Activated CD8-positive, alpha-beta T cell treated with anti-CD3 and anti-CD28 coated beads, Interleukin-2, amount 10 ng/mL, durations not matched to agents 7 days and 5 days (primary cell): ENCODE measurements at places on chromosomes 1 and 21.

DNA sequence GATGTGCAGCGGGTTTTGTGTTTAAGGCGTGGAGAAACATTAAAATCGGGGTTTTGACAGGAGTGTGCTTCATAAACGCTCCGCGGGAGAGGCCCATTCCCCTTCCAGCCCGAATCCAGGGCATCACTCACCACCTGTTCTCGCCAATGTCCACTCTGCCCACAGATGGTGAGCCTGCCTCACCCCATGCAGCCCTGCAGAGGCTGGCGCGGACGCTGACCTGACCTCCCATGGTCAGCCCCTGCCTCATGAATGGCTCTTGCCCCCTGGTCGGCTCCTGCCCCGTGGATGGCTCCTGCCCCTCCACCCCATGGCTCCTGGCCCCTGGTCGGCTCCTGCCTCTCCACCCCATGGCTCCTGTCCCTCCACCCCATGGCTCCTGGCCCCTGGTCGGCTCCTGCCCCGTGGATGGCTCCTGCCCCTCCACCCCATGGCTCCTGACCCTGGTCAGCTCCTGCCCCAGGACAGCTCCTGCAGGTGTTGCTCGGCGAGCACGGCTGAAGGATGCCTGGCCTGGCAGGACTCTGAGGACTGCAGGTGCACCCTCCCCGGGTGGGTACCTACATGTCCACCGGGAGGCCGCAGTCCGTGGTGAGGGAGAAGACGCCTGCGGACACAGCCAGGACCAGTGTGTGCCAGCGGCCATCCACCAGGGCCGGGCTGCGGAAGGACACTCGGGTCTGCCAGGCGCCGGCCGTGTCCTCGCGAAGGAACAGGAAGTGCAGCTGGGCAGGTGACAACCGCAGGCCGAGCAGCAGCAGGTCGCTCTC, 6.7 kb downstream of the KRTAP10-1 start:
- peaks cover 3% of the 10 kb centered on the region for H3K27me3 ChIP-seq
- H3K4me3 ChIP-seq: no peak overlapping the region
- no peak for DNase-seq
- H3K27ac ChIP-seq: no peak overlapping the region
- no peaks in the 10 kb centered on the region for H3K36me3 ChIP-seq

- DNase-seq: no peak
- H3K4me3 ChIP-seq: no peak overlapping the region
- no peak overlapping the region for H3K27ac ChIP-seq
Measured at GRCh38 chr1:211495584-211495983, 3.6 kb upstream of the RD3 start.

DNA sequence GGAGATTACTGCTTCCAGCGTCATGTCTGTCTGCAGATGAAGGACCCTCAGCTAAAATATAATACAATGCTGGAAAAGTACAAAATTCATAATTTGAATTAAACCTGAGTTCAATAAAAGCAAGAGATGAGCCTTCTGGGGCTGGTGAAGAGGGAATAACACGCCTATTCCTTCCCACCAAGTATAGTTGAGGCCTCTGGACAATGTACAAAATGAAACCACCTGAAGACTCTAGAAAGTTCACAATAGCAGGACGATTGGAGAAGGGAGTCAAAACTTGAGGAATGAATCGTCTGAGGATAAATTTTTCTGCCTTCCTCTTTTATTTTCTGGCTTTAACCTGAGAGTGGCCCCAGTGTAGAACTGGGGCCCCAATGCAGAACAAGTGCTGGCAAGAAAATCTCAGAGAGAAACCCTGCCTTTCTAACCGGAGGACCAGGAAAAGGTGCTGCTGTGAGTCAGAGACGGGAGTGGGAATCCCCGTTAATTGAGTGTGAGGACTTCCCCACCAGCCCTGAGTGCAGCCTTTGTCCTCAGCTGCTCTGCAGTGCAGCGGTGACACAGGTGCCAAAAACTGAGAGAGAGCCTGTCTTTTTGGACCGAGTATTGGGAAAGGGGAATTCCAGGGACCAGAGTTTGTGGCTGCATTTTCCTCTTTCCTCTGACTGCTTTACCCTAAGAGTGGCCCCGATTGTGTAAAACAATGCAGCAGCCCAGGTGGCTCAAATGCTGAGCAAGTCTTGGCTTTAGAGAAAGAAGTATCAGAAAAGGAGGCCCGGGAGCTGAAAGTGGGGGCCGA, 264.9 kb downstream of the DYRK1A start:
- H3K4me3 ChIP-seq: no peak overlapping the region
- H3K4me1 ChIP-seq: no peaks in the 10 kb centered on the region
- DNase-seq: no peak
- H3K36me3 ChIP-seq: no peaks in the 10 kb centered on the region
- no peak overlapping the region for H3K27ac ChIP-seq

GRCh38 chr21:44349847-44350772, 3.3 kb upstream of the TRPM2 start:
- H3K4me3 ChIP-seq: no peak overlapping the region
- peaks cover 24% of the 10 kb centered on the region for H3K36me3 ChIP-seq
- H3K27ac ChIP-seq: no peak overlapping the region
- peaks cover 19% of the 10 kb centered on the region for H3K27me3 ChIP-seq

DNA sequence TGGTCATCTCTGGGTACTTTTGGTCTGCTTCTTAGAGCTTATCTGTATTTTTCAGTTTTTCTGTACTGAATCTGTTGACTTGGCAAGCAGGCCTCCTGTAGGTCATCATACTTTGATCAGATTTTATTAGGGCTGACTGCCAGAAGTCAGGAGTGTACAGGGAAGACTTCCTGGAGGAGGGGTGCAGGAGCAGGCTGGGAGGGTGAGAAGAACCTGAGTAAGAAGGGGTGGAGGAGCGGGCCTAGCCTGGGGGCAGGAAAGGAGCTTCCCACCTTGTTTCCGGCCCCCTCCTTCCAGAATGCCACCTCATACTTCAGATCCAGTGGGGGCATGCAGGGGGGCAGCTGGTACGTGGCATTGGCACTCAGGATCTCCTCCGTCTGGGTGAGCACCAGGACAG, 18.3 kb upstream of the IL22RA1 start:
- H3K27ac ChIP-seq: no peak overlapping the region
- peaks cover 4% of the 10 kb centered on the region for H3K4me1 ChIP-seq
- no peak for DNase-seq
- H3K27me3 ChIP-seq: no peaks in the 10 kb centered on the region
- H3K36me3 ChIP-seq: peaks cover 2% of the 10 kb centered on the region
- H3K4me3 ChIP-seq: no peak overlapping the region

DNA sequence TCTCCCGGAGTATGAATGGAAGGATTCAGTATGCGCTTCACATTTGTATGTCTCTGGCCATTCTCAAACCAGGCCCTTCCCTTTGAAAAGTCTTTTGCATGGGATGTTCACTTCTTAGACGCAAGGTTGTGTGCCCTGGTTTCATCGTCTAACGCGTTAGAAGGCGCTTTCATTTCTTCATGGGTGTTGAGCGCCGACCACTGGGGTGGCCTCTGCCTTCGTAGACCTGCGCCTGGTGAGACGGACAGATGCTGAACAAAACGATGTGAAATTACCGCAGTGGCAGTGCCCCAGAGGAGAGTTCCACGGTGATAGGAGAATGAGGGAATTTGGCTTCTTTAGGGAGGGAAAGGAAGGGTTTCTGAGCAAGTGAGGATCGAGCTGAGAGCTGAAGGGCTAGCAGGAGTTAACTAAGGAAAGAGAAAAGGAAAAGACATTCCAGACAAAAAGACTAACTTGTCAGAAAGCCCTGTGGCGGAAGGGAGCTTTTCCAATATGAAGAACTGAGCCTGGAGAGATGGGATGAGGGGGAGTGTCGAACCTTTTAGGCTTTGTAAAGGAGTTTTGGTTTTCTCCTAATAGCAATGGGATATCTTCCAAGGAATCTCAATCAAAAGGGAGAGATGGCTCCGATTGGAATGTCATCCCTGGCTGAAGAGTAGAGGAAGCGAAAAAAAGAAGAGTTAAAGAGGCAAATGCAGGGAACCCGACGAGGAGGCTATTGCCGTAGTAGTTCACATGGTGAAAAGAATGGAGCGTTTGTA, 951 bp downstream of the GGPS1 start:
- DNase-seq: peak; percentile 75
- H3K27me3 ChIP-seq: no peaks in the 10 kb centered on the region
- peaks cover 35% of the 10 kb centered on the region for H3K36me3 ChIP-seq
- peaks cover 20% of the 10 kb centered on the region for H3K4me1 ChIP-seq

- no peaks in the 10 kb centered on the region for H3K27me3 ChIP-seq
- peaks cover 85% of the 10 kb centered on the region for H3K4me1 ChIP-seq
Measured at GRCh38 chr1:155011437-155012025, 8.9 kb downstream of the ZBTB7B start.

DNA sequence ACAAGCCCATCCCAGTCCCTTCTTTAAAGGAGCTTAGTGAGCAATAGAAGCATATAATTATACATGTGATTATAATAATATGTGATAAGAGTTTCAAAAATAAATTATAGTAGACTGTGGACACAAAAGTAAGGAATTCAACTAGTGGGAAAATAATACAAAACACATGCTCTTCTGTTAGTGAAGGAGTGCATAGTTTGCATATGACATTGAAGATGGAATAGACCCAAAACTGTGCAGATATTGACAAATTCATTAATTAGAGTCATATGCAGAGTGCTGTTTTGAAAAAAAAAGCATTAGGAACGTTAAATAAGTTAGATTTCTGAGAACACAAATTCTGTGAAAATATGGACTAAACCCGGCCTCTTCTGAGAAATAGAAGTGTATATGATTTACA, 278.8 kb downstream of the ASTN1 start:
- no peaks in the 10 kb centered on the region for H3K36me3 ChIP-seq
- no peak overlapping the region for H3K27ac ChIP-seq
- H3K4me1 ChIP-seq: no peaks in the 10 kb centered on the region
- no peaks in the 10 kb centered on the region for H3K27me3 ChIP-seq
- H3K4me3 ChIP-seq: no peak overlapping the region
- DNase-seq: no peak

GRCh38 chr21:37264808-37265207, 2.3 kb downstream of the VPS26C start:
- H3K27me3 ChIP-seq: no peaks in the 10 kb centered on the region
- peak overlapping the region; percentile 39 for H3K4me3 ChIP-seq
- DNase-seq: no peak
- peaks cover 57% of the 10 kb centered on the region for H3K4me1 ChIP-seq
- peaks cover 55% of the 10 kb centered on the region for H3K36me3 ChIP-seq
- peak overlapping the region; percentile 53 for H3K27ac ChIP-seq

- H3K36me3 ChIP-seq: no peaks in the 10 kb centered on the region
- no peak for DNase-seq
- peaks cover 5% of the 10 kb centered on the region for H3K4me1 ChIP-seq
- no peak overlapping the region for H3K27ac ChIP-seq
Measured at GRCh38 chr1:244256086-244256676, 195.5 kb downstream of the ADSS2 start.

DNA sequence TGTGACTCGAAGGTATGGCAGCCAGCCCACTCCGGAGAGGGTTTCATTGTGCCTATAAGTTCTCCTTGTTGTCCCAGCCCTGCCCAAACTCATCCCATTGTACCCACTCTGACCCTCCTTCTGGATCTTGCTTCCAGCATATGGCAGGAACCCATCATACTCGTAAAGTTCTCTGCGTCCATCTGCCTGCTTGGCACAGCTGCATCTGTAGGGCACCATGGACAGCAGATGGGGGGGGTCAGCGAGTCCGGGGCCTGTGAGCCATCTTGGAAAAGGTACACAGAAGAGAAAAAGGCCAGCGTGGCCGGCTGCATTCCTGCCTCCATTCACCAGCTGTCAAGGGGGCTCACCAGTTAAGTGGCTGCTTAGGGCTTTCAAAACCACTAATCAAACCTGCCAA, 94.9 kb upstream of the IGSF21 start:
- H3K27me3 ChIP-seq: peaks cover 2% of the 10 kb centered on the region
- no peak overlapping the region for H3K27ac ChIP-seq

GRCh38 chr1:200899015-200899386, 4.3 kb downstream of the INAVA start:
- DNase-seq: no peak
- H3K36me3 ChIP-seq: no peaks in the 10 kb centered on the region
- peaks cover 30% of the 10 kb centered on the region for H3K27me3 ChIP-seq
- H3K4me3 ChIP-seq: no peak overlapping the region
- no peaks in the 10 kb centered on the region for H3K4me1 ChIP-seq

DNA sequence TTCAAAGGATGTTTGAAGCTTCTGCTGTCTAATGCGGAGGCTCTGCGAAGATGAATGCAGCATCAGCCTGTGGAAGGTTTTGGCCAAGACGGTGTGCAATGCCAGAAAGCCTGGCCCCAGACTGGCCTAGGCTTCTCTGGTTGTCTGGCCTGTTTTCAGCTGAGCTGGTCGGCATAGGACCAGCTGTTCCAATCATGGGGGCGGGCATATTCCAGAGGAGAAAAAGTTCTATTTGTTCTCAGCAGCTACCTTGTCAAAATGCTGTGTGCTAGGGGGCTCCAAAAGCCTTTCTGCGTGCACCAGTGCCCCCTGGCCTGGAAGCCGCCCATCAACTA, 57.6 kb downstream of the TGFB2 start:
- no peaks in the 10 kb centered on the region for H3K36me3 ChIP-seq
- no peaks in the 10 kb centered on the region for H3K4me1 ChIP-seq
- H3K27ac ChIP-seq: no peak overlapping the region
- no peaks in the 10 kb centered on the region for H3K27me3 ChIP-seq

- H3K36me3 ChIP-seq: no peaks in the 10 kb centered on the region
- H3K4me1 ChIP-seq: no peaks in the 10 kb centered on the region
- H3K4me3 ChIP-seq: no peak overlapping the region
- H3K27ac ChIP-seq: no peak overlapping the region
- H3K27me3 ChIP-seq: peaks cover 2% of the 10 kb centered on the region
- DNase-seq: peak; percentile 63
Measured at GRCh38 chr1:44377925-44378784, 23.1 kb upstream of the ERI3 start.

- H3K36me3 ChIP-seq: no peaks in the 10 kb centered on the region
- H3K27ac ChIP-seq: no peak overlapping the region
- no peak overlapping the region for H3K4me3 ChIP-seq
- H3K4me1 ChIP-seq: no peaks in the 10 kb centered on the region
Measured at GRCh38 chr21:28696844-28697410, 295.8 kb downstream of the LTN1 start.

DNA sequence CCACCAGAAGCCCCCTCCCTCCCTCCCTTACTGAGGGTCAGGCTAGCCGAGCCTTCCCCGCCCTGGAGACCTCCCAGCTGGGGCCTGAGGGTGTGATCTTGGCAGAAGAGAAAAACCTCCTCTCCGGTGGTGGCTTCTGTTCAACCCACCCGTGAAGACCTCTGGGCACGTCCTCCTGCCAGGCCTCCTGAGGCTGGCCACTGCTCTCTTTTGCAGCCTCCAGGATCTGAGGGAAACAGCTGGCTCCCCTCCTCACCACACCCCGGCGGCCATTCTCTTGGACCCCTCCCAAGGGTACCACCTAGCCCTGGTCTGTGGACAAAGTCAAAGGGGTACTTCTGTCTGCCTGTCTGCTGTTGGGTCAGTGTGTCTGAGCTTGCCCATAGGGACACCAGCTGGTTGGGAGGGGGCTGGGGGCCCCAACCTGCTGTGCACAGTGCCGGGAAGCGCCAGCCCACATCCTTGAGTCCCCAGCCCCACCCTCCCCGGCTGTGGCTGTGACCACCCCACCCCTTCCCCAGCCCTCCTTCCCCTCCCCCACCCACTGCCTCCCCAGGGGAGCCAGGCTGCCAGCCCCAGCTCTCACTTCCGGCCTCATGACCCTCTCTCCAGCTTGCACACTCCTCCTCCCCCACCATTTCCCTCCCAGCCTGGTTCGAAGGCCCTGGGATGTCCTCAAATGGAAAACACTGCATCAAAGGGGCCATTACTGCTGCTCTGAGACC, 48.1 kb downstream of the AHDC1 start:
- peak; percentile 65 for DNase-seq
- peaks cover 33% of the 10 kb centered on the region for H3K4me1 ChIP-seq
- peak overlapping the region; percentile 35 for H3K4me3 ChIP-seq
- no peaks in the 10 kb centered on the region for H3K27me3 ChIP-seq
